Fibroblast of skin of back (primary cell): ENCODE measurements at places on chromosomes 1 and 21.

- no peak for DNase-seq
Observed at GRCh38 chr21:35294231-35294898, 245.3 kb upstream of the RUNX1 start.

GRCh38 chr1:212749821-212750535 is 41.6 kb downstream of the NSL1 start:
- DNase-seq, result peak; percentile 86

DNA sequence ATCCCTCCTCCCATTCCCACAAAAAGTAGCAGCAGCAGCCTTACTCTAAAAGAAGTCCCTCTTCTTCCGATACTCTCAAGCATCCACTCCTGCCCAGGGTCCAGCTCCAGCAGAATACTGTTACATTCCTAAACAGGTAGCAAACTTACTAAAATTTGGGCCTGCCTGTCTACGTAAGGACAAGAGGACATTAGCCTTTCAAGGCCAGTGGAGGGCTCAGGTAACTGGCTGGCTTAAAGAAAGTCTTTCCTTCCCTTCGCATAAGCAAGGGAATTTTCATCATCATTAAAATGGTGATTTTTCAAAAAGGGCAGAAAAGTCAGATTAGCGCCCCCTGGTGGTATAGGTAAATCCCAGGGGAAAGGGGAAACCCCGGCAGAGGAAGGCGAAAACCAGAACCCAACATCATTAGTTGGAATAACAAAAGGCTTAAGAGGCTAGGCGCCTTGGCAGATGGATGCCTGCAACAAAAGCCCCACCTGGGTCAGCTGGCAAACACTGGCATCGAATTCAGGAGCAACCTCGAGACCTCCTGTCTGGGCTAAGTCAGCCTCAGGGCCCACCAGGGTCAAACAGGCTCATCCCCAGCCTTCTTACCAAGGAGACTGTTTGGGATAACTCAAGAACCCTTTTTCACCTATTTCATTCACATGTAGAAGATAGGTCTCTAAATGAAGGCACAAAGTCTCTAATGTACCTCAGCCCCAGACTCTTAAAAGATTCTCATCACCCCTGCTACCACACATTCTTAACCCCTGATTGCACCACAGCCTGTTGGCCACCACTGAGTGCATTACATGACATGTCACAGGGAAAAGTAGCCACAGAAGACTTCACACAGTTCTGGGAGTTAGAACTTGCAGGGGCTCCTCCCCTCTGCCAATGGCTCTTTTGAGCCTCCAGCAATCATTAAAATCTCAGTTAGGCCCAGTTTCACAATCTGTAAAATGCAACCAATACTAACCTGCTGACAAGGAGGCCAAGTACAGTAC is 36.7 kb downstream of the ERI3 start:
- peak; percentile 46 for DNase-seq

GRCh38 chr1:212976586-212976985 is 26.2 kb downstream of the VASH2 start:
- DNase-seq, result no peak

- DNase-seq, result no peak
Observed at GRCh38 chr1:41444785-41445184, 39.7 kb downstream of the EDN2 start.

DNA sequence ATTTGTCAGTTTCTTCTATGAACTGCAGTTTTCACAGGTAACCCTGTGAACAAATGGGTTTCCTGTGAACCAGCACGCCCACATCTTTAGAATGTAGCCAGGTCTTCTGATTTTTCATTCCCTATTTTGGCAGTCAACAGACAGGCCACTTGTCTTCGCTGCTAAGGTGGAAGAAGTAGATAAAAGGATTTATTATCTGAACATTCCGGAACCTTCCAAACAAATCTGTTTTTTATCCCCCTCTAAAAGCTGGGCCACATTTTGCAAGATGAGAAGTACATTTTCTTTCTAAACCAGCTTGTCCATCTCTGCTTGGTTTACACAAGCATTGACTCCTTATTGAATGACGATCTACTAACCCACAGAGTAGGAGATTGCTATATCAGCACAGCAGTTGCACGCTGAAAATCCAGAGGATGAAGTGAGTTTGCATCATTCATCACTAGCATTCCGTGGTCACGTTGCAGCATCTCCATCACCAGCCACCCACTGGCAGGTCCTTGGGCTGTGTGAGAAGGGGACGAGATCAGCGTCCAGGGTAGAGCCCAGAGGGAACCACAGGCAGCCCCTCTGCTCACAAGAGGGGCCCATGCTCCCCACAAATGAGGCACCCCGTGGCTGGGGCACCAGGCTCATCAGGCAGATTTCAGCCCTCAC is 83.5 kb downstream of the TOMM20 start:
- peak; percentile 74 for DNase-seq

DNA sequence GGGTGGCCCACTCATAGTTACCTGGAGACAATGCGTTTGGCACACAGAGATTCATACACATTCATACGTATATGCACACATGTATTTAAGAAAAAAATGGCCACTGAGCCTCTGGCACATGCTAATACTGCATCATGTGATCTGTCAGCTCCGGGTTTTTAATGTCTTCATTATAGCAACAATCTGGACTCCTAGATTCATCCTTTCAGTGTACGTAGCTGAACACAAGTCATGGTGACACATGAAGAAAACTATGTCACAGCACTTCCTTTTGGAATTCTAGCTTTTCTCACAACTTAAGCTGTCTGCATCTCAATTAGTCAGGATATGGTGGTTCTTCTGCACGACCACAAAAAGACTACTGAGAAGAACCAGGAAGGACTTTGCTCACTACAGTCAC is 24.7 kb downstream of the HSF2BP start:
- peak; percentile 94 for DNase-seq

- DNase-seq, result no peak
Observed at GRCh38 chr1:36304970-36305914, 926 bp upstream of the SH3D21 start.

DNA sequence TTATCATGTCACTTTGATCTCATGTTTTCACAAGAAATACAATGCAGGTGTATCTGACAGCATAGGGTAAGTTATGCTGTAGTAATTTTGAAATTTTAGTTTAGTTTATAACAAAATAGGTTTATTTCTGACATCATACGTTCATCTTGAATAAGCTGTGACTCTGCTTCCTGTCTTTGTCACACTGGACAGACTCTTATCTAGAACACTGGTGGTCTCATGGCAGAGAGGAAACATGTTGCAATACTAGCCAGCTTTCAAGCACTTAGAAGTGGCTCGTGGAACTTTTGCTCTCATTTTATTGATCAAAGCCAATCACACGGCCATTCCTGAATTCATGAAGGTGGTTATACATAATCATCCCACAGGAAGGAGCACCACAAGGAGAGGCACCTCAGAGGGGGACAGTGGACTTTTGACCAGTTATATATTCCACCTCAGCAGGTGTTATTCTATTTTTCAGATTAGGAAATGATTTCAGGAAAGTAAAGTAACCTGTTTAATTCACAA is 46.5 kb downstream of the CYP2J2 start:
- no peak for DNase-seq

- no peak for DNase-seq
Observed at GRCh38 chr1:42734201-42735035, 5.6 kb downstream of the CLDN19 start.

DNA sequence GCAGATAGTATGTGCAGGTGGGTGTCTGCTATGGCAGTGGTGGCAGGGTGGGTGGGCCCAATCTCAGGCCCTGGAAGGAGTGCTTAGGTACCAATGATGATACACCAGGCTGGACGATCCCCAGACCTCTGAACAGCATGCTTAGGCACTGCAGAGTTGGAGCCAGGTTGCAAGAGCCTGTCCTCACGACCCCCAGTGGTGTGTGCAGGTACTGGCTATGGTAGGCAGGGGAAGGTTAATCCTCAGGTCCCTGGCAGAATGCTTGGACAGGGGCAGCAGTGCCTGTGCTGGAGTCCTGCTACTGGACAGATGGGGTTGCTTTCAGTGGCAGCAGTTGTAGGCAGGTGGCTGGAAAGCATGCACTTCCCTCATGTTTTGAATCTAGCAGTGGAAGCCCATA is 100.5 kb upstream of the NEK7 start:
- DNase-seq, result no peak

GRCh38 chr1:14094611-14095400 is 394.8 kb downstream of the PRDM2 start:
- DNase-seq, result no peak
